ENCODE measurements at places on chromosomes 7 and 10. TPM values are rescaled to one million over a fixed set of nuclear protein-coding genes. Genes with fewer than 3 reads are reported as not detected.

The GRID1 gene
- not detected for total RNA-seq

The CASTOR2 gene
- 5.6 TPM for total RNA-seq

The RAPGEF5 gene
- 0.72 TPM for total RNA-seq

The CDNF gene
- 3.2 TPM for total RNA-seq

The KIN gene
- total RNA-seq: 16.3 TPM

The FZD1 gene
- total RNA-seq: 0.21 TPM

The NAT16 gene
- total RNA-seq: not detected

DNA sequence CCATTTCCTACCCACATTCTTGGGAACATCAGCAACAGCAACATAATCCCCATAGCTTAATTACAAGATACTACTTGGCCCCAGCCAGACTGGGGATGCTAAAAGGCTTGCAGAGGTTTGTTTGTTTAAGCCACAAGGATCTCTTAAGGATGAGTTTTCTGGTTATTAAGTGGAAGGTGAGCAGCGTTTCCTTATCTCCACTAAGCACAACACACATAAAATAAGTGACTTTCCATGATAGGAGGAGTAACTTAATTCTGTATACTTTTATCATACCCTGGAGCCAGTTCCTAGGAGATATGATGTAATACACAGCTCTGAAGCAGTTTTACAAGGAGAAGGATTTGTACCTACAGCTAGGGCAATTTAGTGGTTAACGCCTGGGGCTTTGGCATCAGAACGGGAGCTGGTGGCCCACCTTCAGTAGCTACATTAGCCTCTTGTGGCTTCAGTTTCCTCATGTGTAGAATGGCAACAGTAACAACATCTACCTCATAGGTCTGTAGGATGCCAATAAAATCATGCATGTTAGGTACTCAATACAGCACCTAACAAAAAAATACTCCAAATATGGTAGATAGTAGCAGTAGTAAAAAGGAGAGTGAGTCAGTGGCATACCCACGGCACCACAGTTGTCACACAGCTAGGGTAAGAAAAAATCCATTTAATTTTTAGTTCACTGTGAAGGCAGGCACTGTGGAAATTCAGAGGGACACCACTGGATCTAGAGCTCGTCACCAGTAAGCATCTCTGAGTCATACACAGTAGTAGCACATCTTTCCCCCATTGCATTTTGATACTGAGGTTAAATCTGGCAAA lies 55.2 kb downstream of the DOCK4 start:
- no peak overlapping the region for H3K4me3 ChIP-seq
- no peak for DNase-seq
- no peaks in the 10 kb centered on the region for H3K4me1 ChIP-seq
- H3K36me3 ChIP-seq: no peaks in the 10 kb centered on the region
- H3K27me3 ChIP-seq: peaks cover 26% of the 10 kb centered on the region
- H3K27ac ChIP-seq: no peak overlapping the region

The PDGFA gene
- total RNA-seq: 16.0 TPM

The OPN1SW gene
- total RNA-seq: not detected

All from activated T-cell treated with anti-CD3 and anti-CD28 coated beads, Interleukin-2, amount 50 U/mL, for 72 hours (primary cell).